ENCODE measurements at places on chromosomes 1 and 21.

GRCh38 chr1:77514921-77515776 lies 167.3 kb downstream of the ZZZ3 start:
- DNase-seq = peak; percentile 41

DNA sequence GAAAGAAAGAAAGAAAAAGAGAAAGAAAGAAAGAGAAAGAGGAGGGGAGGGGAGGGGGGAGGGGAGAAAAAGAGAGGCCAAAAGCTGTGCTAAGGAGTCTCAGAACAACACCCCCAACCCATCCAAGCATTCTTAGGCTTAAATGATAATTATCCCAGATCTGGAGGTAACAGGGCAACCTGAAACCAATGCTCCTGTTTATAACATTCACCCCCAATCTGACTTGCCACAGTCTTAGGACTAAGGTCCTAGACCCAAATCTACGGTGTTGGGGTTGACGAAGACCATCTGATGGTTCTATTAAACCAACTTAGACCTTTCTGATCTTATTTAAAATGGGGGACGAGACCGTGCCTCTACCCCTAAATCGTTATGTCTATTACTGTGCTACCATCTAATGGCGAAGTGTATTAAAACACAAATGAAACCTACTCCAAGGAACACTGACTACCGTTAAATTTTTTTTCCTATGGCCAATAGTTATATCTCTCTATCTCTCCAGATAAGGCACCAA lies 119.3 kb upstream of the CDC42BPA start:
- peak; percentile 70 for DNase-seq

GRCh38 chr21:34268493-34268892 lies 95.3 kb upstream of the KCNE2 start:
- no peak for DNase-seq

- DNase-seq = peak; percentile 51
These were observed 27.5 kb upstream of the TCEA3 start for GRCh38 chr1:23452011-23452411.

GRCh38 chr1:180611016-180611930 lies 20.5 kb upstream of the XPR1 start:
- peak; percentile 13 for DNase-seq

DNA sequence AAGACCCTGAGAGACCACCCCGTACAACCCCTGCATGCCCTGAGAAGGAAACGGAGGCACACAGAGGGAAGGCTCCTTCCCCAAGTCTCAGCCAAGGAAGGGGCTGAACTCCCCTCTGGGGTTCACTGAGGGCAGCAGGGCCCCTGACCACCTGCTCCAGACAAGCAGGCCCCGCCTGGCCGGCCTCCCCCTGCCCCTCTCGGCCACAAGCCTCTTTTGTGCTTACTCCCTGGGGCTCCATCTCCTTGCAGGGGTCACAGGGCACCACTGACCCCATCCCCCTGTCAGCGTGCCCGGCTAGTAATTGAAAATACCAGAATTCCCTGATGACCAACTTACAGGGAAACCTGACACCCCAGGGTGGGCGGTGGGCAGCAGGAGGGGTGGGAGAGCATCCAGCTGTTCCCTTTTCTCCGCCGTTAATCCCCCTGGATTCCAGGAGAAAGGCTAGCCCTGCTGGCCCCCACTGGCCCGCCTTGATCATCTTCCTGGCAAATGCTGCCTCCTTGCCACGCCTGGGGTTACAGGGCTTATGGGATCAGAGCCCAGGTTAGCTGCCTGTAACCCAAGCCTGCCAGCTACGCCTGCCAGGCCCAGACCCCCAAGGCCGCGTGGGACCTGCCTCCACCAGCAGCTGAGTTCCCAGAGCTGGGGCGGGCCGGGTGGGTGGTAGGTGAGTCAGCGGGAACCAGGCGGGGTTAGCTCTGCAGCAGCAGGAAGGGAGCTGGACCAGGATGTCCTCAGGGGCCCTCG lies 96.1 kb downstream of the LACTBL1 start:
- no peak for DNase-seq

GRCh38 chr1:246893191-246893939 lies 38.4 kb downstream of the AHCTF1 start:
- no peak for DNase-seq

DNA sequence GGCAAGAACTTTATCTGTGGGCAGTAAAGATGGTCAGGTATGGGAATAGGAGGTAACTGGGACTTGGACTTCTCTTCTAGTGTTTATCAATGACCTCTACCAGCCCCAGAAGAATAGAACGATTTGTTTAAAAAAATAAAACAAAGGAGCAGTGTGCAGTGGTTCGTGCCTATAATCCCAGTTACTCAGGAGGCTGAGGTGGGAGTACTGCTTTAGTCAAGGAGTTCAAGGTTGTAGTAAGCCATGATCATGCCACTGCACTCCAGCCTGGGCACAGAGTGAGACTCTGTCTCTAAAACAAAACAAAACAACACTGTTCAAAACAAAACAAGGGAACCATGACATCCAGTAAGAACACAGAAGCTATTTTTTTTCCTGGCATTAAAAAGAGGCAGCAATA lies 4.3 kb downstream of the RNF19B start:
- DNase-seq = no peak

GRCh38 chr21:46223217-46223616 lies 5.4 kb downstream of the LSS start:
- DNase-seq = no peak

DNA sequence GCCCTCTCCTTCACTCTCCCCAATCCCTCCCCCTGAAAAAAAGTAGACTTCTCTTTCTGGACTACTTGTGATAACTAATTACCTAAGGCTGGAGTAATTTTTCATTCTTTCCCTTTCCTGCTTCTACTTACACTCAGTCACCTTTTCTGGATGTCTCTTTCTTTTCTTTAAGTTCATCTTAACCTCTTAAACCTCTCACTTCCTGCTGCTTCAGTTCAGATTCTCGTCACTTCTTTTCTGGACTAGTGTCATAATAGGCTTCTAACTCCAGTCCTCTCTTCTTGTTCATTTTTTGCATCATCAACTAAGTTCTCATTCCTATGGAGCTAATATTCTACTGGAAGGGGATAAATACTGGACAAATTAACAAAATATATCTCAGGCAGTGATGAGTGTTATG lies 75.4 kb downstream of the LRRC53 start:
- no peak for DNase-seq

- no peak for DNase-seq
These were observed 14.1 kb upstream of the FAM43B start for GRCh38 chr1:20538227-20538626.

DNA sequence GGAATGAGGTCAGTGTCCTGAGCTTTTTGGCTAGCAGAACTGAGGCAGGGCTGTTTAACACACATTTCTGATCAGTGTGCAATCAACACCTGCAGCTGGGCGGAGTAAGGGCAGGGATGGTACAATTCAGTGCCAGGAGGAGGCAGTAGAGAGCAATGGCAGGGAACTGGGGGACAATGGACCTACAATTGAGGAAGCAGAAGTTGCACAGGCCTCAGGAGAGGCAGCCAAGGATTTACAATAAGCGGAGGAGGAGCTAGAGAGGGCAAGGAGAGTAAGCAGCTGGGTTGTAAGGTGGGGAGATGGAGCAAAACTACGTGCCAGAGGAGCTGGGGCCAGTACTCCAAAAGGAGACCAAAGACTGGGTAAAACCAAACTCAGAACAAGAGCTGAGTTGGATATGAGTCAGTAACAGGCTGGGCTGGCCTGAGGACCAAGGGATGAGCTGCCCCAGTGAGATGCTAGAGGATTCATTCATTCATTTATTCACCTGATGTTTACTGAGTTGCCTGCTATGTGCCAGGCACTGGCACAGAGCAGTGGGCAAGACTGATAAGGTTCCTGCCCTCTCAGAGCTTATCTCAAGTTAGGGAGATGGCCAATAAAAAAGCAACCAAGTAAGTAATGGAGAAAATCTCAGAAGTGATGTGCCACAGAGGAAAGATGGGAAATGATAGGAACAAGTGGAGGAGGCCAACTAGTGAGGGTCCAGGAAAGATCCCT lies 10.4 kb upstream of the GALE start:
- DNase-seq = peak; percentile 61

DNA sequence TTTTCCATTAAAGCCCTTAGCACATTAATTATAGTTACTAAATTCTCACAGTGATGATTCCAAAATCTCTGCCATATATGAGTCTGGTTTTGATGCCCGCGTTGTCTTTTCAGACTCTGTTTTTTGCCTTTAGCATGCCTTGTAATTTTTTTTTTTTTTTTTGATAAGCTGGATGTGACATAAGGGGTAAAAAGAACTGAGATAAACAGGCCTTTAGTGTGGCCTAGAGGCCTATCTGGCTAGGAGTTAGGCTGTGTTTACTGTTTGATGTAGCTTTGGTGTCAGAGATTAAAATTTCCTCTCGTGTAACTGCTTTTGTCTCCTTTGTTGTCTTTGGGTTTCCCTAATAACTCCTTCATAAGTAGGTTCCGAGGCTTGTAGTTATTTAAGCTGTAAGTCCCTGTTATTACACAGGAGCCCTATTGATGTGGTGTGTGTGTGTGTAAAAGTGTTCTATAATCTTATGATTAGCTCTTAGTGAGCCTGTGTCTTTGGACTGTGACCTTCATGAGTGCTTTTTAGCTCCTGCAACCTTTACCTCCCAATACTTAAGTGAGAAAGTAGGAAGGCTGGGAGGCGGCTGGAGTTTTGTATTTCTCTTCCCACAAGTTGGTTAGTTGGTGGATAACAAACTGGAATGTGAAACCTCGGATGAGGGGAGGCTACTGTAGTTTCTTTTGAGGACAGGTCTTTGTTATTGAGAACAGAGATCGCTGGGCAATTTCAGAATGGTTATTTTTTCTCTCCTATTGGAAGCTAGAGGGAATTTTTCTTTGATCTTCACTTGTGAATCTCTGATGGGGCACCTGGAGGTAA lies 19.3 kb downstream of the HS2ST1 start:
- no peak for DNase-seq

GRCh38 chr1:15755646-15756040 lies 3.0 kb upstream of the FBLIM1 start:
- DNase-seq = no peak

GRCh38 chr1:154798645-154799044 lies 71.4 kb downstream of the KCNN3 start:
- no peak for DNase-seq

- no peak for DNase-seq
These were observed 102.3 kb downstream of the DTL start for GRCh38 chr1:212137854-212138253.

GRCh38 chr1:204127597-204128242 lies 24.1 kb downstream of the ETNK2 start:
- peak; percentile 87 for DNase-seq

- DNase-seq = peak; percentile 76
These were observed 11.0 kb downstream of the DMRTB1 start for GRCh38 chr1:53470155-53470554.

- DNase-seq = peak; percentile 83
These were observed 4.2 kb upstream of the IL19 start for GRCh38 chr1:206766251-206766856.

DNA sequence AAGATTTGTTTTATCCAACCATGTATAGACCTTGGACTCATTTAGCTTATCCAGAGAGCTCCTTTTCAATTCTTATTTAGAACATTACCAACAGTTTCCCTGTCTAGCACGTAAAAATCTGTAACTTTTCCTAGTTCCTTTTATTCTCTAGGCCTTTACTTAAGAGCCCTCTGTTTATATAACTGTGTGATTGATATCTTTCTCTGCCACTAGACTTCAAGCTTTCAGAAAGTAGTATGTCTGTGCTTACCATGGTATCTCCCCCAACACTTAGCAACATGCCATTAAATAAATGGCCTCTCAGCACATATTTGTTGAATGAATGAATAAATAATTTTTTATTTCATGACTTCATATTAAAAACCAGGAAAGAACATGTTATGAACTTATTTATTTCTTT lies 209.4 kb downstream of the PTPRC start:
- DNase-seq = no peak

DNA sequence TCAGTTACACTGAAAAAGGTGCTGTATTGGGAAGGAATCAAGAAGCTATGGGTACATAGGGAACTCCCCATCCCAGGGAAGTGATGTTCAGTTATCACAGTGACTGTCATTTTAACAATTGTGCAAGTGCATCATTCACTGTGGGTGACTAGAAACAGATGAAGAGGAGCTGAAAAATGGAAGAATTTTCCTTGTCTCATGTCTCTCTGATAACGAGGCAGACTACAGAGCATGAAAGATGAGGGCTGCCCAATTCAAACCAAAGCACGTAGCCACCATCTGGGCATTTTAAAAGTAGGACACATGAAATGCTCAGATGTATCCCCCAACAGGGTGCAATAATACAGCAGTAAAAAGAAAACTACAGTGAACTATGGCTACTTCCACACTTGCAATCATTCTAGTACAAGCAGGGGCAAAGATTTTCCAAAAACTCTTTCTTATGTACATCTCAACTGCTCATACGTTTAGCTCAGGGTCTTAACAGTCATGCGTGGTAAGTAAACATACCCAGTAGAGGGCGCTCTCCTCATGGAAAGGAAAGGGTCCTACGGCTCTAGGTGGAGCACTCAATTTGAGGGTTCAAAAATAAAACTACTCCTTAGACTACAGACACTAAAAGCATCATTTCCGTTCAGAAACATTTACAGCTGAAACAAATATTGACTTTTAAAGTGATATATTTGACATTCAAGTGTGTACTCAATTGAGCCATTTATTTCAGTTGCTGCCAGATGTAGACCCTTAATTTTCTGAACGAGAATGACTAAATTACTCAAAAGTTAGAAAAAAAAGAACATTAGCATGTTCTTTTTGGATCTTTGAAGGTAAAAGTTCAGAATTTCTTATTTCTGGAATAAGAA lies 143.2 kb downstream of the KCTD3 start:
- DNase-seq = peak; percentile 51

GRCh38 chr1:212283741-212284140 lies 1.5 kb upstream of the PPP2R5A start:
- no peak for DNase-seq

- DNase-seq = peak; percentile 14
These were observed 6.4 kb upstream of the COL6A1 start for GRCh38 chr21:45975020-45975666.

DNA sequence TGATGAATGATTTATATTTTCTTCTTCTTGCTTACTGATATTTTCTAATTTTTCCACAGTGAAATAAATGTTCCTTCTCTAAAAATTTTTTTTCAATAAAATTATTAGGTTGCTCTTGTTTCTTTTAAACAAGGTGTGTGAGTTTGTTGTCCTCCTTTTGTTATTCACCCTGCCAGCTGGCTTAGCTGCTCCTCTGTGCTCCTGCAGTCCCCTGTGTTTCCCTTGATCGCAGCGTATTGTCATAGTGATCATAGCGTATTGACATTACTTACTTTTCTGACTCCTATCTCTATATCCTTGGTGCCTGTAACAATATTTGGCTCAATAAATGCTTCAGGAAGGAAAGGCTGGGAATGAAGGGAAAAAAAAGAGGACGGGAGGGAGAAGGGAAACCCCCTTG lies 24.9 kb upstream of the PODN start:
- no peak for DNase-seq

- DNase-seq = peak; percentile 54
These were observed 21.2 kb upstream of the PRKACB start for GRCh38 chr1:84122780-84123382.

All from kidney tubule cell (primary cell).